Upper lobe of right lung (tissue), 1 donor: ENCODE measurements at places on chromosomes 2 and 18. TPM values are rescaled to one million over a fixed set of nuclear protein-coding genes. Genes with fewer than 3 reads are reported as not detected.

- no peak for DNase-seq
Measured at GRCh38 chr2:11481426-11481788, 15.4 kb upstream of the E2F6 start.

DNA sequence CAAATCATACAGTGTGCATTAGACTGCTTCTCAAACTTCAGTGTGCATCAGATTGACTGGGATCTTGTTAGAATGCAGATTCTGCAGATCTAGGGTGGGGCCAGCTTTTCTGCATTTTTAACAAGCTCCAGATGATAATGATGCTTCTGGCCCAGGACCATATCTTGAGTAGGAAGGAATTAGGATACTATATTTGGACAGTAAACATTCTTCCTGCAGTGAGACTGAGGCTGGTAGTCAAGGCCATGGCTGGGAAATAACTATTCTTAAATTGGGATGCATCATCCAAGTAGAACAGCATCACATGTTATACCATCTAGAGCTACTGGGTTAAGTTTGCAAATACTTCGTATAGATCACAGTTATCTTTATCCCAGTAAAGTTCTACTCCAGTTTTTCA lies 28.4 kb upstream of the ARMC9 start:
- no peak for DNase-seq

- no peak for DNase-seq
Measured at GRCh38 chr2:179354739-179355537, 90.3 kb upstream of the SESTD1 start.

The EHD3 gene
- 13.0 TPM for total RNA-seq

- DNase-seq = no peak
Measured at GRCh38 chr2:6828299-6828584, 37.5 kb downstream of the CMPK2 start.

- DNase-seq = peak; percentile 85
Measured at GRCh38 chr18:23380001-23380550, 73.0 kb upstream of the RIOK3 start.

The PKDCC gene
- total RNA-seq = 65.5 TPM

DNA sequence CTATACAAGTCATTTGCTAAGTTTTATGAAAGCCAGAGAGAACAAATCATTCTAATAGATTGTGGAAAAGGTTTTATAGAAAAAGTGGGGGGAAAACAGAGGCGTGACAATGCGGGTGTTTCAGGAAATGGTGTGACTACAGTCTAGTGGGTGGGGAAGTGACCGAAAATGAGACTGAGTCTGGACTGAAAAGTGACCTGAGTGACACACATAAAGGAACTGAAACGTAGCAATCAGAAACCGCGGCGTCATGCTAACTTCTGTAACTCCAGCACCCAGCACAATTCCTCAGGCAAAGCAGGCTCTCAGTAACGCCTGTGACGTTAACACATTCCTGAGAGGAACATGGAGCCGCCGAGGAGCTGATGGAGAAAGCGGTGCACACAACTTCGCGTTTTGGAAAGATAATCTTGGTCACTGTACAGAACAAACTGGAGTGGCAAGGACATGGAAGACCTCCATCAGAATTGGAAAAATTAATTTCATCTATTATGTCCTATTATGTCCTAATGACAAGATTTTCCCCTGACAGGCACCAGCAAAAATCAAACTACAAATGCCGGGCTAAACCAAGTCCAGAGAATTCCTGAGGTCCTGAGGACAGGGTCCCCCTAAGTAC lies 1.4 kb upstream of the CD226 start:
- DNase-seq = no peak

DNA sequence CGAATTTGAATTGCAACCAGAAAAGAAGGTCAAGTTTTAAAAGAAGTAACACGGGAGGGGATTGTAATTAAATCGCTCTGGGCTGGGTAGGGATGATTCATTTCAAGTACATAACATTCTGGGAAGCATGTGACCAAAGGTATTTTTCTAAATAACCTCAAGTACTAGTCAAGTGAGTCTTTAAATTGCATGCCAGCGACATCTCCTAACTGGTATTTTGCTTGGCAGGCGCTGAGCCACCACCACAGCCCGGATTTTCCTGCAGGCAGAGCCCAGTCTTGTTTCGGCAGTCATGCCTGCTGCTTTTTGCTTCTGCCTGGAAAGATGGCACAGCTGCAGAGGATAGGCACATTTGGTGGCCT lies 33.7 kb upstream of the NPAS2 start:
- peak; percentile 72 for DNase-seq

DNA sequence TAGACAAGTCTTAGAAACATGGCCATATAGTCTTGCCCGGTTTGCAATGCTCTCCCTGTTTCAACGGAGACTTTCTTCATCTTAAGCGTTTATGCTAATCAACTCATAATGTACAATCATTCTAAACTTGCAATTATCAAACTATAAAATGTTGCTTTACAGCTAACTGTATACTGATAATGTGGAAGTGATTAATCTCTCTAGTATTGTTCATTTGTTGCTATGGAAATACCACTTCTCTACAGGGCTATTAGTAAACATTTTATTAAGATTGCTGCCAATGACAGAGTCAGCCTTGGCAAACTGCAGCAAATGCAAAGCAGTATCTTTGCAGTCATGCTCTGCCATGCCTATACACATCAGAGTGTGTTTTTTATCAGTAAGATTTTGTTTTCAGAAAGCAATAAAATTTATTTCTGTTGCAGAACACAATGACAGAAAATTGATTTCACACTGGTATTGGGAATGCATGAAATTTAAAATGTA lies 1201.8 kb upstream of the CDH2 start:
- no peak for DNase-seq

DNA sequence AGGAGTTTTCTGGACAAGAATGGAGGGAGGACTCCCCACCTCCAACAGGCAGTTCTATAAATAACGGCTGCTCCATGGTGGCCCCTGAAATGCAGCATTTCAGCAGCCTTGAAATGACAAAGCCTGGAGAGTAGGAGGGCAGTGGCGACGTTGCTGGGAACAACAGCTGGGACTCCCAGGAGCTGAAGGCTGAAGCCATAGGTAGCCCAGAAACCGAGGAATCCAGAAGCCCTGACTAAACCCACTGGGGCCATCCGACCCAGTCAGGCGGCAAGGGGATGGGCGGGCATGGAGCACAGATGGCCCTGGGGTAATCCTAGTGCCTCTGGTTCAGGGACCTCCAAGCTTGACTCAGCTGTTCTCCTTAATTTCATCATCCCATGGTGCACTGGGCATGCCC lies 9.0 kb downstream of the PRKAG3 start:
- no peak for DNase-seq

GRCh38 chr2:107107351-107107750 lies 221.4 kb upstream of the ST6GAL2 start:
- no peak for DNase-seq

- no peak for DNase-seq
Measured at GRCh38 chr2:88253997-88254396, 83.9 kb downstream of the THNSL2 start.

The SERPINB2 gene
- 0.38 TPM for total RNA-seq

GRCh38 chr2:15640261-15640711 lies 48.6 kb downstream of the DDX1 start:
- no peak for DNase-seq

The CROCC2 gene
- total RNA-seq = 0.26 TPM

DNA sequence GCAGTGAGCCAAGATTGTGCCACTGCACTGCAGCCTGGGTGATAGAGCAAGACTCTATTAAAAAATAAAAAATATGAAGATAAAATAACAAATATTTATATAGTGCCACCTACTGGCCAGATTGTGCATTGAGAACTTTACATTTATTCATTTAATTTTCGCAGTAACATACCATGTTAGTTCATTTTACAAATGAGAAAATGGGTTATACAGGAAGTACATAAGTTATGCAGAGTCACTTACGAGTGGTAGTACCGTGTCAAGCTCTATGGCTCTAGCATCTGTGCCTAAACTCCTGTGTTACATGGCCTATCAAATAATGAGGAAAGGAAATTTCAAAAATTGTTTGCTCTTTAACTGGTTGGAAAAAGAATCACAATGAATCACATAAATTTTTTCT lies 27.9 kb downstream of the RIF1 start:
- DNase-seq = no peak
